ENCODE measurements at places on chromosomes 5 and 9.

DNA sequence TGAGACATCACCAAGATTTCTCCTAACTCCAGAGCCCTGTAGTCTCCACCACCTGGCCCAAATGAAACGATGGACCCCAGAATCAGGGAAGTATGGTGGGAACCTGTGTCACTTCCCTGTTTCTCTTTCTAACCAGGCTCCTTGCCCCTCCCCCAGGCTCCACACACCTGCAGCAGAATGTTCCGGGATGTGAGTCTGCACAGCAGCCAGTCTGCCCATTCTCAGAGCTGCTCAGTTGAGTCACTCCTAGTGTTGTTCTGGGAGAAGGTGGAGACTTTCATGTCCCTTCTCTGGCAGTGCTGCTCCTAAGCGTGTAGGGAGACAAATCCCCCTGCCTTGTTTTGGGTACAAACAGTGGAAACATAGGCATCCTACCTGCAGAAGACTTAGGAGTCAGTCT lies 76.0 kb upstream of the XPA start:
- DNase-seq = no peak

DNA sequence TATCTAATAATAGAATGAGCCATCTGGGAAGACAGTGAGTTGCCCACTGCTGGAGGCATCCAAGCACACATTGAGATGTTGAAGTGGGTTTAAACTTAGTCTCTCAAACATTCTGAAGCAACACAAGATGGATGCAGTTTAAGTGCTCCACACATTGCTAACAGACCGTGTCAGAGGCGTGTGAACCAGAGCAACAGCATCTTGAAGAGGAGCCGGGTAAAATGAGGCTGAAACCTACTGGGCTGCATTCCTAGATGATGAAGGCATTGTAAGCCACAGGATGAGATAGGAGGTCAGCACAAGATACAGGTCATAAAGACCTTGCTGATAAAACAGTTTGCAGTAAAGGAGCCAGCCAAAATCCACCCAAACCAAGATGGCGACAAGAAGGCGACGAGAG lies 73.5 kb upstream of the TMEM215 start:
- no peak for DNase-seq

DNA sequence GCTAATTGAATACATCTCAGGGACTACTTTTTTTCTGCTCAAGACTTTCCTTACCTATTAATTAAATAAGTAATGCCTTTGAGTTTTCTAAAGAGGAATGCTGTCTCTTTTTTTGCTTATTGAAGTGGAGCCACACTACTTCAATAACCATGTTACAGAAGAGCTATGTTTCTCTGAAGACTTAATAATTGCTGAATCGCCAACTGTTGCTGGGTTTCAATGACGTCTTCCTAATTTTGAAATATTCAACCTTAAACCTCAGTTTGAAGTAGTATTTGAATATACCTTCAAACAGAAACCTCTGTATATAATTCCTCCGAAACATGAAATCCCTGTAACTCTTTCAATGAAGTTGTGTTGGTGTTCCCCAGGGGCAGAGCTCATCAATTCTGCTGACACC lies 21.0 kb downstream of the NUDT12 start:
- no peak for DNase-seq

DNA sequence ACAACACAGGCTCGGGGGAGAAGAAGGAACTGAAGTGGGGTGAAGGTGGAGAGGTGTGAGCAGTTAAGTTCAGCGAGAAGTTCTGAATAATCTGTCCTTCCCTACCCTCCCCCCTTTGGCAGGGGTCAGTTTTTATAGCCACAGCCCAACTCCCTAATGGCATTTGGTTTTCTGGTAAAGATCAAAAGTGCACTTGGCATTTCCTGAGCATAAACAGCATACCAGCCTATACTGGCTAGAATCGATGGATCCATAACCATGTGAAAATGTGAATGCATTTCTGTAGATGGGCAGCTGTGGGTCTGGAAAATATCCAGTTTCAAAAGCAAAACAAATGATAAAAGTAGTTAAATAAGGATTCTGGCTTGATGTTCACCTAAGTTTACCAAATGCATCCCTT lies 410.9 kb downstream of the PLK2 start:
- no peak for DNase-seq

GRCh38 chr9:14746626-14747025 lies 24.1 kb upstream of the CER1 start:
- no peak for DNase-seq

DNA sequence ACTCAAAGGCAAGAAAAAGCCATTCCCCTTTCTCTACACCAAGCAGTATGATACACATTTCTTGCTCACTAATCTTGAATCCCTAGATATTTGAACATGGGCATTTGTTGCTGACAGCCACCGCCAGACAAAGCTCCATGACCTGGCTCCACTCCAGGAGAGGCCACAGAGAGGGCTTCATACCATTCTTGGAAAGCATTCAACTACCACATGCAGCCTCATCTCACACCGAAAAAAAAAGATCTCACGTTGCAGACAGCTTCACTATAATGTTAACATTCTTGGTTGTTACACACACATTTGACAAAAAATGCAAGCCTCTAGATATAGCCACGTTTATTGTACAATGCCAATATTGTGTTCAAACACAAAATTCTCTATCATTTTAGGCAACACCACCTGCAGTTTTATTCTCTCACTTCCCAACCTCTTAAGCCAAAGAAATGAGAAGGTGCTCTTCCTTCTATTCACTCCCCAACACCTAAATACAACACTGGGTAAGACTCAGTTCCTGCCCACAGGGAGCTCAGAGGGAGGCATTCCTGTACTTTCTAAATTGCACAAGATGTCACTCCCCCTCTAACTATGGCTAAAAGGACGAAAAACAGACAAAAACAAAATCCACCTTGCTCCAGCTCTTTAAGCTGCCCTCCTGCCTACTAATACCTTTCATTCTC lies 222.4 kb downstream of the TSSK1B start:
- peak; percentile 78 for DNase-seq

- DNase-seq = no peak
Measured at GRCh38 chr5:150211156-150212030, 21.5 kb downstream of the SLC6A7 start.

DNA sequence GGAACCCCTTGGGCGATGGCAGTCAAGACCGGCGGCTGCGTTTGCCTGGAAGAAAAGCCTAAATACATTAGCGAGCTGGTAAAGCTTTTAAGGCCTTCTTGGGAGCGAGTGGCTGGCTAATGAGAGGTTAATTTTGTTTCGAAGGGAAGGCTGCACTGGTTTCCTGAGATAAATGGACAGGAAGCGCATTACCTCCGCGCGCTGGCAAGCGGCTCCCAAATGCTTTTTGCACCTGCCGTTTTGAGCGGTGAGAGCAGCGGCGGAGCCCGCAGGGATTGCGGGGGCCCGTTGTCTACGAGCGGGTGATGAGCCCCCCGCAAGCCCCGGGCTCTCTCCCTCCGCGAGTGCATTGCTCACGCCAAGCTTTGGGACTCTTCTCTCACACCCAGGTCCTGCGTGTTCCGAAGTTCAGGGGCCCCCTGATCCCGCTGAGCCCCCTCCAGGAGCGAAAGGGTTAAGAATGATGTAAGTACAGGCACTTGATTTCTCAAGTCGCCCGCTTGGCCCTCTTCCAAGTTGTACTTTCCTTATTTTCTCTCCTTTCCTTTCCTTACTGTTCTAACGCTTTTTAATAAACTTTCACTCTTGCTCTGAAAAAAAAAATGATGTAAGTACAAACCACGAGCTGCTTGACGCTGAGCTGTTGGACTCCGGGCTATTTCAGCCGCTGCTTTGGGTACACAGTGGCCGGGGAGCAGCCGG lies 3.1 kb upstream of the RGMB start:
- peak; percentile 69 for DNase-seq

DNA sequence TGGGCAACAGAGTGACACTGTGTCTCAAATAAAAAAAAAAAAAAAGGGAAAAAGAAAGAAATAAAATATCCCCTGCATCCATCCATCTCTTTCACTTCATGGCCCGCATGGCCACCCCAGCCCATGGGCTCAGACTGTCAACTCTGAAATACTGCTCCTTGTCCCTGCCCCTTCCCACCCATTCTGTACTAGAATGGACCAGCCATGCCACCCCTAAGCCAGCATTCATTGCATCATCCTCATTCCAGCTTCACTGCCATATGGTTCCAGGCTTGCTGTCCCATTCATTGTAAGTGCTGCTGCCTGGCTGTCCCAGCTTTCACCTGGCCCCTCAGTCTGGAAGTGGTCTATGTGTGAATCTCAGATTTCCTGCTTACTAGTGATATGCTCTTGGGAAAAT lies 46.2 kb downstream of the SPRY4 start:
- no peak for DNase-seq
